Skeletal muscle tissue (tissue), 5 donors: ENCODE measurements at places on chromosomes 1 and 21. TPM values are rescaled to one million over a fixed set of nuclear protein-coding genes. Genes with fewer than 3 reads are reported as not detected.

The OR6K3 gene
- total RNA-seq = not detected

The RBP7 gene
- total RNA-seq = 11.0 TPM

The RYR2 gene
- 5.7 TPM for total RNA-seq

The DNAJC6 gene
- total RNA-seq = 2.6 TPM

The CR1 gene
- total RNA-seq = 4.7 TPM

The KMO gene
- 0.52 TPM for total RNA-seq

The CAPN9 gene
- under 0.01 TPM for total RNA-seq

The TCHHL1 gene
- not detected for total RNA-seq

The PYHIN1 gene
- total RNA-seq = not detected

The OR2T35 gene
- not detected for total RNA-seq

The TMEM200B gene
- 6.8 TPM for total RNA-seq

The HFM1 gene
- 16.2 TPM for total RNA-seq

The FCRLB gene
- 1.0 TPM for total RNA-seq

The PWP2 gene
- total RNA-seq = 7.3 TPM

The WARS2 gene
- 25.6 TPM for total RNA-seq

The BRDT gene
- not detected for total RNA-seq

The FABP3 gene
- 201 TPM for total RNA-seq

The C8A gene
- not detected for total RNA-seq

The TGFB2 gene
- total RNA-seq = 50.6 TPM

The STPG1 gene
- 0.52 TPM for total RNA-seq

The ASAP3 gene
- 45.9 TPM for total RNA-seq
